ENCODE measurements at places on chromosomes 4 and X.
A peak's percentile ranks its signal among the peaks of the same experiment; 100 is the strongest.

GRCh38 chr4:88333741-88334405, 44.8 kb upstream of the HERC6 start:
- no peaks in the 10 kb centered on the region for H3K27me3 ChIP-seq
- H3K4me3 ChIP-seq: no peak overlapping the region
- no peak overlapping the region for H3K27ac ChIP-seq
- H3K36me3 ChIP-seq: no peaks in the 10 kb centered on the region
- H3K4me1 ChIP-seq: no peaks in the 10 kb centered on the region

DNA sequence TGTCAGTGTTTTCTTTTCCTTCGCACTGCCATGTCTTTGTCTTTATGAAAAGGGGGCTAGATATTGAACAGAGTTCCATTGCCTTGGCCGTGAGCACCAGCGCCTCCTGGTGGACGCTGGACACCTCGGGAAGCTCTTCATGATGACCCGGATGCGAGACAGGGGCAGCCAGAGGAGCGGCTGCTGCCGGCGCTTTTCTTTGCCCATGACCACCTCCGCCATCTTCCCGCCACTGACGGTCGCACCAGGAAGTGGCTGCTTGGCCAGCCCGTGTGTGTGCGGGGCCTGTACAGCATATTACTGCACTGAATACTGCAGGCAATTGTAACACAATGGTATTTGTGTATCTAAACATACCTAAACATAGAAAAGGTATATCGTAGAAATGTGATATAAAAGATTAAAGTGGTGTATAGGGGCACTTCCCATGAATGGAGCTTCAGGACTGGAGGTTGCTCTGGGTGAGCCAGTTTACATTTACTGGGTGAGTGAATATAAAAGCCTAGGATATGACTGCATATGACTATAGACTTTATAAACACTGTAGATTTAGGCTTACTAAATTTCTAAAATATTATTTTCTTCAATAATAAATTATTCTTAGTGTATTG, 15.8 kb upstream of the GRIA2 start:
- H3K27me3 ChIP-seq: no peaks in the 10 kb centered on the region
- DNase-seq: no peak
- H3K36me3 ChIP-seq: no peaks in the 10 kb centered on the region
- no peak overlapping the region for H3K4me3 ChIP-seq

GRCh38 chr4:112633477-112634235, 3.1 kb downstream of the ZGRF1 start:
- no peaks in the 10 kb centered on the region for H3K36me3 ChIP-seq
- DNase-seq: no peak
- H3K4me3 ChIP-seq: no peak overlapping the region
- peaks cover 4% of the 10 kb centered on the region for H3K4me1 ChIP-seq
- no peaks in the 10 kb centered on the region for H3K27me3 ChIP-seq

DNA sequence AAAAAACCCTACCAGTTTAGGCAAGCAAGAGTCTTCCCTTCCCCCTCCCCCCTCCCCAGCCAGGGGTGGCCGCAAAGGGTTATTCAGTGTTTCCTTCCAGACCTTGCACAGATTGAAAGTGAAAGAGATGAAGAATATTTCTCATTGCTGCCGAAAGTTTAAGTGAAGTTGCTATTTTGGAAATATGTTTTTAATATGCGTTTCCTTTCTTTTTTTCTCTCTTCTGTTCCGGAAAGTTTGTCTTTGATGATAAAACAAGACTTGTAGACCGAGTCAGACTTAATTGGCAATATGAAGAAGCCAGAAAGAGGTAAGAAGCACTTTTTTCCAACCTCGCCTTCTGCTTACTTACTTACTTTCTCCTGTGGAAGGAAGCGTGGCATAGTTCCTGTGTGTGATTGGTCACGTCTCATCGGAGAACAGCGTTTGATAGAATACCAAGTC, 58.5 kb upstream of the CLCN4 start:
- H3K4me1 ChIP-seq: peaks cover 12% of the 10 kb centered on the region
- H3K36me3 ChIP-seq: no peaks in the 10 kb centered on the region
- peak overlapping the region; percentile 63 for H3K4me3 ChIP-seq
- peak overlapping the region; percentile 66 for H3K27ac ChIP-seq
- DNase-seq: no peak

- H3K27me3 ChIP-seq: no peaks in the 10 kb centered on the region
- H3K4me1 ChIP-seq: peaks cover 28% of the 10 kb centered on the region
- H3K27ac ChIP-seq: peak overlapping the region; percentile 77
- no peak overlapping the region for H3K4me3 ChIP-seq
- DNase-seq: peak; percentile 48
- H3K36me3 ChIP-seq: no peaks in the 10 kb centered on the region
Observed at GRCh38 chr4:39706334-39706733, 8.4 kb downstream of the UBE2K start.
